ENCODE measurements at places on chromosomes 6 and 20.

DNA sequence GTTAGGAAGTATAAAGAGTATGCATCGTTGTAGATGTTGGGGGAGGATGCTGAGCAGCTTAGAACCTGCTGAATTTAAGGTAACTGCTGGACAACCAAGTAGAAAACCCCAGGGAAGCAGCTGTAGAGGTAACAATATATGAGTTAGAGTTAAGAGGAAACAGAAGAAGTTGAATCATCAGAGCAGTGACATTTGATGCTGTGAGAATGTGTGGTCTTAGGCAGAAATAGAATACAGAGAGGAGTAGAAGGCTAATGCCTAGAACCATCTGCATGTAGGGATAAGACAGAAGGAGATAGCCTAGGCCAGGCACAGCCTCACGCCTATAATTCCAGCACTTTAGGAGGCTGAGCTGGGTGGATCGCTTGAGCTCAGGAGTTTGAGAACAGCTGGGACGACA lies 22.6 kb upstream of the DYNLRB1 start:
- DNase-seq = no peak

- DNase-seq = no peak
Measured at GRCh38 chr6:123869334-123869733, 65.7 kb downstream of the NKAIN2 start.

- DNase-seq = no peak
Measured at GRCh38 chr6:155301867-155302266, 12.4 kb downstream of the TFB1M start.

DNA sequence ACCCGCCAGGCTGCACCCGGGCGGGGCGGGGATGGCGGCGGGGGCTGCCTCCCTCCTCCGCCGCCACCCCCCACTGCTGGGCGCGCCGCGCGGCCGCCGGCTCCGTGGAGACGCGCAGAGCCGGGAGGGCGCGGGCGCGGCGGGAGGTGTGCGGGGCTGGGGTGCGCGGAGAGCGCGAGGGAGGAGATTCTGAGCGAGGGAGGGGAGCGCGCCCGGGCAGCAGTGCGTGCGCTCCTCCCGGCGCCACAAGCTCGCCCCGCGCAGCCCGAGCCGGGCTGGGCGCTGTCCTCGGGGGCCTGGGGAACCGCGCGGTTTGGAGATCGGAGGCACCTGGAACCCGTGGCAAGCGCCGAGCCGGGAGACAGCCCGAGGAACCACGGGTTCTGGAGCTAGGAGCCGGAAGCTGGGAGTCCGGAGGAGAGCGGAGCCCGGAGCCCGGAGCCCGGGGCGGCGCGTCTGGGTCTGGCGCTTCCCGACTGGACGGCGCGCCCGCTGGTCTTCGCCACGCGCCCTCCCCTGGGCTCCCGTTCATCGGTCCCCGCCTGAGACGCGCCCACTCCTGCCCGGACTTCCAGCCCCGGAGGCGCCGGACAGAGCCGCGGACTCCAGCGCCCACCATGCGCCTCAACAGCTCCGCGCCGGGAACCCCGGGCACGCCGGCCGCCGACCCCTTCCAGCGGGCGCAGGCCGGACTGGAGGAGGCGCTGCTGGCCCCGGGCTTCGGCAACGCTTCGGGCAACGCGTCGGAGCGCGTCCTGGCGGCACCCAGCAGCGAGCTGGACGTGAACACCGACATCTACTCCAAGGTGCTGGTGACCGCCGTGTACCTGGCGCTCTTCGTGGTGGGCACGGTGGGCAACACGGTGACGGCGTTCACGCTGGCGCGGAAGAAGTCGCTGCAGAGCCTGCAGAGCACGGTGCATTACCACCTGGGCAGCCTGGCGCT lies at the start of gene NTSR1:
TSS of gene NTSR1 (plus strand) at position 246 of the 946 bp plus-strand sequence. CDS start at position 618, 372 bp downstream.
- no peak for DNase-seq

- no peak for DNase-seq
Measured at GRCh38 chr20:54091120-54091480, 20.7 kb upstream of the BCAS1 start.

GRCh38 chr6:33828764-33829731 lies 25.2 kb upstream of the MLN start:
- DNase-seq = no peak

DNA sequence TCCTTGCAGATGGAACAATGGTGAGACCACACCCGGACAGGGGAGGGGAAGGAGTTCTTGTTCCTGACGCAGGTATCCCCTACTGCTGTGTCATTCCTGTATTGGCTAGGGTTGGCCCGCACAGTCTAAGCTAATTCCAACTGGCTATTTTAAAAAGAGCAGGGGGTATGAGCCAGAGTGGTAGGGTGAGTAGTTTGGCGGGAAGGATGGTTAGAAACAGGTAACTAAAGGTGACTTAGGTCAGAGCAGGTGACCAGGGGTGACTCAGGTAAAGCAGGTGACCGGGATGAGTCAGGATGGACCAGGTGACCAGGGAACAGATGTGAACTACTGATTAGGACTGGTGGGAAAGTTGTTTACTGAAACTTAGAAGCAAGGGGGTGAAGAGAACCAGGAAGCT lies 58.0 kb downstream of the ZNF292 start:
- no peak for DNase-seq

GRCh38 chr6:135261872-135262725 lies 81.0 kb downstream of the MYB start:
- DNase-seq = no peak

- DNase-seq = no peak
Measured at GRCh38 chr6:110285306-110286060, 72.7 kb downstream of the METTL24 start.

- DNase-seq = no peak
Measured at GRCh38 chr6:45533386-45533785, 155.7 kb upstream of the SUPT3H start.

- no peak for DNase-seq
Measured at GRCh38 chr6:85672623-85673022, 29.9 kb upstream of the SYNCRIP start.

DNA sequence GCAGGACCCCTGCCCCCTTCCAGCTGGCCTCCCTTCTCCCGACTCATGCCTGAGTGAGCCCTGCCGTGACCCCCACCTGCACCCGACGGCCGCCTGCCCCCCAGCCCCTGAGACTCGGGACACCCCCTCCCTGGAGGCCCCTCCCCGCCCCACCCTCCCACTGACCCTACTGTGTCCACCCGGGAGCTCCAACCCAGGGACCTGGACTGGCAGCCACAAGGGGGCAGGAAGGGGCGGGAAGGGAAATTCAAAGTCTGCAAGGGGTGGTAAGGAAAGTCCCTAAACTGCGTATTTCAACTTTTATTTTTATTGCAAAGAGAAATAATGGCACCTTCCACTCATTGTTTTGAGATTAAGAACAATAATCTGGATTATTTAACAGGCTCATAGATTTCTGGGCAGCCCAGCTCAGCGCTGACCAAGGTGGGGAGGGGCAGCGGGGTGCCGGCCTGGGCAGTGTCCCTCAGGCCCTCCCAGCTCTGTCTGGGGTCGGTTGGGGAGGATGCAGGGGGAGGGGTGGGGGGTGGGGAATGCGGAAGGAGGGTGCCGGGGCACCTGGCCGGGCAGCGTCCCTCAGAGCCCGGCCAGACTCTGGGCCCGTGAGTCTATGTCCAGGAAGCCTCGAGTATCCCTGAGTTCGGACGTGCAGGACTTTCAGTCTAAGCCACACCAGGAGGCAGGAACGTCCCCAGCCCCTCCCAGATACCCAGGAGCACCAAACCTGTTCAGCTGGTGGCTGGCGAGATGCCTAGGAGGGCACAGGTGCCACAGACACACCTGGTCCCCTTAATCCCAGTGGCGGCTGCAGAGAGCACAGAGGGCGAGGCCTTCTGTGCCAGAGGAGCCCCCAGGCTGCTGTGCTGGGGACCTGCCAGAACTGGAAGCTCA lies 1.3 kb upstream of the PTK6 start:
- DNase-seq = no peak

DNA sequence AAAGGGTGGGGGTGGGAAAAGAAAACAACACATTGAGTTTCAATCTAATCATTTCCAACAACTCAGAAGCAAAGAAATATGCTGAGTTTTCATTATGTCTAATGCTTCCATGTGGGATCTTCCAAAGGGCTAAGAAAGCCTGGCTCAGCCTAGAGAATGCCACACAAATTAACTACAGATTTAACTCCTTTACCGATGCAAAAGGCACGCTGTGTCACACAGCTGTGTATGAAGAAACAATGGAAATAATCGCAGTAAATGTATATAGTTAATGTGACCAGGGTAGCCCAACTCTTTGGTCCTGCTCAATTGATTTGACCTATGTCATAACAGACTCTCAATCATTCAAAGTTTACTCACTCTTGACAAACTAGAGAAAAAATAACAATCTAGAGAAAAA lies 17.8 kb downstream of the B4GALT5 start:
- no peak for DNase-seq

GRCh38 chr20:49508435-49509199 lies 26.1 kb upstream of the KCNB1 start:
- DNase-seq = peak; percentile 80

DNA sequence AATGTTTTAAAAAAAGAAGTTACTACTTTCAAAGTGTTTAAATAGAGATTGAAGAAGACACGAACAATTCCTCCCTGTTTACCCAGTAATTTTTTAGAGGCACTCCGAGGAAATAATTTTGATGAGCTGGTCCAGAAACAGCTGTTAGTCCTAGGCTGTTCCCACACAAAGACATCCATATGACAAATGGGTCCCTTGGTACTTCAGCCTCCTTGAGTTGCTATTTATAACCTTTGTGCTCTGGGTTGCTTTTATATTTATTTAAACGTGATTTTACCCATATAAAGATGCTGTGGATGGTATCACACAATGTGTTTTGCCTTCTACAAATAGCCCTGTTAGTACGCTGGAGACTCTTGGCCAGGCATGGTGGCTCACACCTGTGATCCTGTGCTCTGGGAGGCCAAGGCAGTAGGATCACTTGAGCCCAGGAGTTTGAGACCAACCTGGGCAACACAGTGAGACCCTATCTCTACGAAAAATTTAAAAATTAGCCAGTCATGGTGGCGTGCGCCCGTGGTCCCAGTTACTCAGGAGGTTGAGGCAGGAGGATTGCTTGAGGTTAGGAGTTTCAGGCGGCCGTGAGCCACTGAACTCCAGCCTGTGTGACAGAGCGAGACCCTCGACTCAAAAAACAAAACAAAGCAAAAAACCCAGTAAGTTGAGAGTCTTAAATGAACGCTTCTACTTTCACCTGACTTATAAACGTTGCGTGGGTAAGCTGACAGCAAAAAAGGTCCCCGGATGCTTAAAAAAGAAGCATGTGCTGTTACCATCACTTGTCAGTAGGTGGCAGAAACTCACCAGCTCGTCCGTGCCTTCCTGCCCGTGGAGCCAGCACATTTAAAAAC lies 56.9 kb upstream of the ARMH2 start:
- peak; percentile 78 for DNase-seq

DNA sequence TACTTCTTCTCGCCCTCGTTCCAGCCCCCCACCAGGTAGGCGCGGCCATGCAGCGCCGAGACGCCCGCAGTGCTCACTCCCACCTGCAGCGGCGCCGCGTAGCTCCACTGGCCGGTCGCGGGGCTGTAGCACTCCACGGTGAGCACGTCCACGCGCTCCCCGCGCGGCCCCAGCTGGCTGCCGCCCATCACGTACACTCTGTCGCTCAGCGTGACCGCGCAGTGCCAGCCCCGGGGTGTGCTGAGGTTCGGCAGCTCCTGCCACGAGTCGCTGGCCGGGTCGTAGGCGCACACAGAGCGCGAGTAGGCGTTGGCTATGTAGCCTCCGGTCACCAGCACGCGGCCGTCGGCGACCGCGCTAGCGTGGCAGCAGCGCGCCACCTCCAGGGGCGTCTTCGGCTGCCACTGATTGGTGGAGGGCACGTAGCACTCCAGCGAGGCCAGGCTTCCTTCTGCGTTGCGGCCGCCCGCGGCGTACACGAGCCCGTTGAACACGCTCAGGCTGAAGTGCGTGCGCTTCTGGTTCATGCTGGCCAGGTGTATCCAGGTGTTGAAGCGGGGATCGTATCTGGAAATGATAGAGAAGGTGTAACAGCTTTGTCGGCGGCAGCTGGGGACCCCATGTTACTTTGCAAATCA lies 13.7 kb downstream of the KLHL31 start:
- DNase-seq = peak; percentile 17

DNA sequence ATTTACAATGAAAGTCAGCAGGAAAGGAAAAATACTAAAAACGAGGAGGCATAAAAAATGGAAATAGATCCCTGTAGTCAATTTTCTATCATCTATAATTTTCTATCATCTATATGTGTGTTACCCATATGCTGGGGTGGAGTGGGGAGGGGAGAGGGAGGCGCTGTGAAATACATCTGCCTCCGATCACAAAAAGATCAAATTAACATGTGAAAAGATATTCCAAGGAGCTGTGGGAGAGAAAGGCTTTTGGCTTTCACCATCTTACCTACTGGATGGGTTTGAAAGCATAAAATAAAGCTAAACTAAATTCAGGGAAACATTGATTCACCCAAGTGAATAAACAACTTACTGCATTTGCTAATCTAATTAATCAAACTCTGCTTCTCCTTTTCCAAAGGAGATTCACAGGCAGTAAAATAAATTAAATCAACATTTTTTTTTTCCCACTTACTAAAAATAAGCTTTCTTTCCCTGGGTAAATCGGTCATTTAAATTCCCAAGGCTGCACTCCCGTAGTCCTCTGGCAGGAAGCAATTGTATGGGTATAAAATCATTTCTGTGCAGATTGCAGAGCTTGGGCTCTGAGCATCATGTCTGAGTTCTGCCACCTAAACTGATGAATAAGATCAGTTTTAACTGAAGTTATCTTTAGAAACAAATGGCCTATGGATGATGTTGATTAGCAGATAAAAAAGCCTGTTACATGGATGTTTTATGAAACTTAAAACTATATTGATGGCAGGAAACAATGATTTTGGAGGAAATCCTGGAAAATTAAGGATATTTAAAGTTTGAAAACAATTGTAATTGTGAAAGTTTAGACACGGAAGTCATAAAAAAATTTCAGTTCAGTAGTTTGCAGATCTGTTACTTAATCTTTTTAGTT lies 147.9 kb downstream of the SOX4 start:
- DNase-seq = peak; percentile 21

- DNase-seq = no peak
Measured at GRCh38 chr6:56962441-56962840, 7.5 kb downstream of the BEND6 start.
